ENCODE measurements at places on chromosomes 12 and 14.

- no peak for DNase-seq
Observed at GRCh38 chr12:67471810-67472209, 176.7 kb upstream of the DYRK2 start.

GRCh38 chr12:45200491-45201043, 15.3 kb upstream of the ANO6 start:
- DNase-seq, result no peak

GRCh38 chr12:2144951-2145350, 92.2 kb downstream of the CACNA1C start:
- DNase-seq, result no peak

DNA sequence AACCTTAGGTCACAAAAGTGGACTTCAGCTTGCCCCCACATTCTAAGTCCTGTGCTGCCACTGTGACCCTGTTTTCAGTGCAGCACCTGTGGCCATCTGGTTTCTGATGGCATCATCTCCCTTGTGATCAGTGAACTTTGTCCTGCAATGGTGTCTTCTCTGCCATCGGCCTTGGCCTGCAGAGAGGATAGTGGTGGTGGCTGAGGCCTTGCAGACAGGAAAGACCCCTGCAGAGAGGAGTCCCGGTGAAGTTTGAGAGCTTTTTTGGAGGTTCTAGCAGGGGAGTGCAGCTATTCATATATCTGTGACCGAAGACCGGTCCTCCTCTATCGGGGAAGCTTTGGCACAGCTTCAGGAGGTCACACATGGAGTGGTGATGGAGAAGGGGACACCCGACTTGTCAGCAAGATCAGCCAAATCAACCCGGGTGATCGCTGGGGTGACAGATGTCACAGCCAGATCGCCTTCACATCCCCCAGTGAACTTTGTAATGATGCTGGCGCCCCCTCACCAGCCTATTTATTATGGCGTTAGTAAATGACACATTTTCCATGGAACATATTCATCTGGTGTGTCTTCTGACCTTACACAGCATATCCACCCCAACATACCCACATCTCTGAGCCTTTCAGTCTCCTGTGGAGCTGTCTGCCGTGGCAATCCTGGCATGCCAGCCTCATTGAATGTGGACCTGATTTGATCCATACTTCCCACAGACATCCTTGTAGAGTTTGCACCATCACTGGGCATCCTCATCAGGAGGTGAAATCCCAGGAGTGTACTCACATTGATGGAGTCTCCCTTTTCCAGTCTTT, 136.1 kb downstream of the PAPOLA start:
- DNase-seq, result no peak

GRCh38 chr14:76305268-76305826, 70.6 kb upstream of the ESRRB start:
- no peak for DNase-seq

GRCh38 chr12:97784904-97785303, 322.3 kb downstream of the RMST start:
- no peak for DNase-seq

- DNase-seq, result no peak
Observed at GRCh38 chr12:3084742-3085141, 7.6 kb downstream of the TSPAN9 start.

DNA sequence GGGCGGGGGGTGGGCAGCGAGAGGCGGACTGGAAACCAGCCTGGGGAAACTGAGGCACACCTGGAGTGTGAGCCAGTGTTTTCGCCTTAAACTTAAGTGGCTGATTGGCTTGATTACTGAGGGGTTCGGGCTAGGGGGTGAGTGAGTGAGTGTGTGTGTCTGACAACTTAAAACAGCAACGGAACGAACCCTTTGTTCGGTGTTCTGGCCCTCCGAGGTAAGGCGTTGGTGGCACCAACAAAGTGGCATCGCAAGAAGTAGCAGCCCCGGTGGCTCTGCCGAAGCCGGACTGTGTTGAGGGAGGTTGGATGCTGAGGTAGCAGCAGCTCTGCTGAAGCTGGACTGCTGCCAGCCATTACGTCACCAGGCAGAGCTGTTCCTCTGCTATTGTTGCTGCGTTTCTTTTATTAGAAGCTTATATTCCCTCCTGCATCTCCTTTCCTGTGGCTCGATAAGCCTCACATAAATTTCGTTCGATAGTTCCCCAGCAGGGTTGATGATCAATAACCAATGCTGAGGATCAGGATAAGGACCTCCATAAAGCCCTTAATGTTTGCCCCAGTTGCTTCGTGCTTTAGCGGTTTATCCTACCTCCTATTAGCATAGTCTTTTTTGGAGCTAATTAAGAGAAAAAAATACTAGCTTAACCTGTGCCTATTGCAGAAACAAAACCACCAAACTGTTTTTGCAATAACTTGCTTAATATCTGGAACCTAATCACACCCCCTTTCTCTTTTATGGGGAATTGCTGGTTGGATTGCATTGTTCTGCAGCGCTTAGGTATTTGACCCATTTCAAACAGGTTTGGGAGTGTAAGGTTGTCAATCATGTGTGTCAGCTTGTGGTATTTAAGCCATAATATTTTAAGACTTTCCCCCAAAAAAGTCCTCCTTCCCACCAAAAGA, 1.3 kb downstream of the GPR137C start:
- DNase-seq, result peak; percentile 83

DNA sequence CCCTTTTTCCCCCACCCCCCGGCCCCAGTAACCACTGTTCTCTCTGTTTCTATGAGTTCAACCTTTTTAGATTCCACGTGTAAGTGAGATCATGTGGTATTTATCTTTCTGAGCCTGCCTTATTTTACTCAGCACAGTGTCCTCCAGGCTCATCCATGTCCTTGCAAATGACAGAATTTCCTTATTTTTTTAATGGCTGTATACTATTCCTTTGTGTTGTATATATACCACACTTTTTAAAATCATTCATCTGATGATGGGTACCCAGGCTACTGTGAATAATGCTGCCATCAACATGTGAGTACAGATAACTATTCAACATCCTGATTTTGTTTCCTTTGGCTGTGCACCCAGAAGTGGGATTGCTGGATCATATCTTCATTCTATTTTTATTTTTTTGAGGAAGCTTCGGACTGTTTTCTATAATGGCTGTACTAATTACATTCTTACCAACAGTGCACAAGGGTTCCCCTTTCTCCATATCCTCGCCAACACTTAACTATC, 54.7 kb downstream of the DDX51 start:
- no peak for DNase-seq

DNA sequence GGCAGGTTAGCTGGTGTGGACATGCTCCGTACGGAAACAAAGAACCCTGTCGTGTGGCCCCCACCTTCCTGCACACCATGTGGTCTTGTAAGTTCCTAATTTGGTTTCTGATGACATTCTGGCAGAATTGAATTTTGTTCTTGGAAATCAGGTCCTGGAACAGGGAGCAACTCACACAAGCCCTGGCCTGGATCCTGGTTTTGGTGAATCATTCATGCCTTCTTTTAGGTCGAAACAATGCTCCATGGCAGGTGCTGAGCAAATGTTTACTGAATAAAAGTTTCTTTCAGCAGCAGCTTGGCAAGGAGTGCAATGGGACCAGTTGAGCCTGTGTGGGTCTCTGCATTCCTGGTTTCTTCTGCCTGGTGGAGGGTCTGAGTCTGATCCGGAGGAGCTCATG, 978.4 kb downstream of the BCL11B start:
- DNase-seq, result no peak

DNA sequence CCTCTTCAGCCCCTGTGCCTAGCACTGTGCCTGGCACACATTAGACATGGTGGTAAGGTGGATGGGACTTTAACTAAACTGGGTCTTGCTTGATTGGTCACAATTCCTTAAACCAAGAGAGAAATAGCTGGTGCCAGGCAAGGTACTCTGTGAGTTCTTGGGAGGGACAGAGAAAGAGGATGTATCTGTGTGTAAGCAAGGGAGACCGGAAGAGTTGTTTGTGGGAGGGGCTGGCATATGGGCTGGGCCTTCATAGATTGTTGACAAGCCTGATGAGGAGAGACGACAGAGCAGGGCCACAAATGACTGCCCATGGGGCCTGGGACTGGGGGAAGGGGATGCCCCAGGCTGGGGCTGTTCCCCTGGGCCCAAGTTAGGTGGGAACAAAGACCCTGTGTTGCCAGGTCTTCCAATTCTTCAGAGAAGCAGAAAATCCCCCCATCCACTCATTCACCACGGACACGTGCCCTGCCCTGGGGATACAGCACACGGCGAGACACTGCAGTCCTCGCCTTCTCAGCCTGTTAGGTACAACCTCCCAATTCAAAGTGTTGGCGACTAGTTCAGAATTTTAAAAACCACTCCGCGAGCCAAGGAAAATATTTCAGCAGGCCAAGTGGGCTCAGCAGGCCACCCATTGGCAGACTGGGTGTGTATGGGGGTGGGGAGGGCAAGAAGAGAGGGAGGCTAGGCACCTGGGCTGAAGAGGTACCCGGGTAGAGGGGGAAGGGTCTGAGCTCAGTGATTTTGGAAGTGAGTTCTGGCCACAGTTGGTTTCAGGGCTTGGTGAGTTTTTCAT, 11.4 kb upstream of the CYP46A1 start:
- no peak for DNase-seq

GRCh38 chr14:68882235-68882634, 89.4 kb upstream of the ZFP36L1 start:
- DNase-seq, result no peak

Data from activated CD4-positive, alpha-beta T cell treated with anti-CD3 and anti-CD28 coated beads for 4 hours (primary cell).